Amygdala (tissue), 56 donors: ENCODE measurements at places on chromosomes 2 and 18.

DNA sequence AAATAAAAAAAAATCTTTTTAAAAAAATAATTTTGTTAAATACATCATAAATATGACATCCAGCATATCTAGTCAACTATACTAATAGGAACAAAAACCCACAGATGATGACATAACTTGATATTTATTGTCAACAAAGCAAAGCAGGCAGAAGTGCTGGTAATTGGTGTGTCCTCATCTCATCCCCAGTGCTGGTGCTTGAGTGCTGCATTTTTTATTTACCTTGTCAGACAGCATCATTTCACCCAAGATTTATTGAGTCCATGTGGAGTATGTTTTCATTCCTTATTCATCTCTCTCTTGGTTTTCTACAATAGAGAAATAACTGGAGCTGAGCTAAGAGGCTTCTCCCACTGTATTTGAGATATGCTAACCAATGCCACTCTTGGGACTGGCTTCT, 191.6 kb upstream of the SLC14A2 start:
- DNase-seq = no peak

DNA sequence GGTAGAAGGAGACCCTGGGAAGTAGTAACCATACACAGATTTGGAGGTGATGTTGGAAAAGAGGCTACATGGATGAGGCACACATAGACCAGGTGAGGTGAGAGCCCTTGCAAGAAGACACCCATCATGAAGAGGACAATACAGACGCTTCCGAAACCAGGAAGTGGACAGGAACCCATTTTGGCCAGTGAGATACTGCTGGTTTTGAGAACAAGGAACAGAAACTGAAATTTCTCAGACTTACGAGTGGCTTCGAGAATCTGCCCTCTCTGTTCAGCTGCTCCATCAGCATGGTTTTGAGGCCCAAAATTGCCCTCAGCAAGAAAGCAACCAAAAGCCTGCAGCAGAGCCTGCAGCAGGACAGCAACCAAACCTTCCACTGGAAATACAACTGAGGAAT, 479.1 kb upstream of the NRXN1 start:
- no peak for DNase-seq

DNA sequence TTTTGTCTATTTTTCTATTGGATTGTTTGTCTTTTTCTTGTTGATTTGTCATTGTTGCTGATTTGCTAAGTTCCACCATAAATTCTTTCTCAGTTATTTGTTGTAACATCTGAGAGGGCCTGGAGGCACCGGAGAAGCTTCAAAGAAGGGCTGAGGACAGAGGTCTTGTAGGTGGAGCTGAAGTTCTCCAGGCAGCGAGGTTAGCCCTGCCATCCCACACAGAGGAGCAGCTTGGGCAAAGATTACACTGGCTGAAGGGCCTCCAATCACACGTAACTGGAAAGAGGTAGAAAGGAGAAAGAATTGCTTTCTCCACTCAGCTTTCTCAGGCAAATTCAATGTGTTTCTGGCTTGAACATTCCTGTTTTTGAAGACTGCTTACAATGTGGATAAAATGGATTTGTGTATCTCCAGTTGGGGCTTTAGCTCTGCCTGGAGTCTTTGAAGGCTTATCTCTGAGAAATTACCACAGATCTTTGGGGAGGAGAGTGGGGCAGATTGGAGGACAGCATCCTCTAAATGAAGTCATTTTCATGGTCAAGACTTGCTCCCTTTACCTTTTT, 21.1 kb upstream of the EMILIN2 start:
- DNase-seq = no peak

DNA sequence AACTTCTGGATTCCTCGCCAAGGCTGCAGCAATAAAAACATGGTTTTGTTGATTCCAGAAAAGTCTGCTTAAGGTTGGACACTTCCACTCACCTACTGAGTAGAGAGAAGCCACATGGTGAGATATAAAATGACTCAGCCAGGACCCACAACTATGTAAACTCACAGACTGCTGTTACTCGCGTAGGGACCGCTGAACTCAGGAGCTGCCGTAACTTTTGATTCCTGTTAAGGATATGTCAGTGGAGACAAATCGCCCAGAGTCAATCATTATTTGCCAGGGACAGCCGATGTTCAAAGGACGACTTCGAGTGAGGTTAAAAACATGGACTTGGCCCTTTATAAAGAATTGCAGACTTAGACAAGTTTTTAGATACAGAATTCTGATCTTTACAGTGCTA, 25.6 kb downstream of the CYB5A start:
- no peak for DNase-seq

DNA sequence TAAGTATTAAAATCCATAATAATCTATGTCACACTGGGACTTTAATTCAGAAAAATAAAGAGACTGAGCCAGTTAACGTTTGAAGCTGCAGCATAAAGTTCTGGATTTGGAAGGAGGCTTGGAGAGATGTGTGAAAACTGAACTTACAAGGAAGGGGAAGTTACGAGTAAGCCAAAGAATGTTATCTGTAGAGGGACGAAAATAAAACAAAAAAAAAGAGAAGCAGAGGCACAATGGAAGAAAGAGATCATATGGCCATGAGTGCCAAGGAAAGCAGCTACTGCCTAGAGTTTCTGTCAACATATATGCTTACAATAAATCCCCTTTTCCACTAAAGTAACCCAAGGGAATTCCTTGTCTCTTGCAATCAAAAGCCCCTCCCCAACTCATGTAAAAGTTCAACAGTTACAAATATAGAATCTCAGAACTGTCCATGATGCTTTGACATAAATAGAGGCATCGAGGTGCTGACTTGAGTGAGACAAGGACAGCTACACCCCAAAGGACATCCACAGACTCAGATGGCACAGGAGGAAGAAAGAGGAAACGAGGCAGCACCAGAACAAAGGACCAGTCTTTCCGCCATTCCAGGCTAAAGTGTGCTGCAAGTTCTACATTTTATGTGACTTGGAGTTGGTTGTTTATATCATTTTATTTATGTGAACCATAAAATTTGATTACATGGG, 16.1 kb upstream of the ARL5A start:
- DNase-seq = no peak

DNA sequence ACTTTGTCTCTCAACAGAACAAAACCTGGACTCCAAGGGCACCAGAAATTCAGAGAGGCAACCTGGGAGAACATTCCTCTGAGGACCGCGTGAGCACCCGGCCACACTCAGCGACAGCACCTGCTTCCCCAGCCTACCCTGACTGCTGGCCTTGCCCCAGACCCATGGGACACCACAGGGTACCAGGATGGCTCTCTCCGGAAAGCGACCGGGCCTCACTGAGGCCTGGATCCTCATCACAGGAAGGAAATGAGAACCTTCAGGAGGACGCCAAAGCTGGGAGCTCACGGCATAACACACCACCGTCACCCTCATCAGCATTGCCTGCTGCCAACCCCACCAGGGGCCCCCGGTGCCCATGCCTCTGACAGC, 38.9 kb downstream of the HS6ST1 start:
- DNase-seq = no peak

DNA sequence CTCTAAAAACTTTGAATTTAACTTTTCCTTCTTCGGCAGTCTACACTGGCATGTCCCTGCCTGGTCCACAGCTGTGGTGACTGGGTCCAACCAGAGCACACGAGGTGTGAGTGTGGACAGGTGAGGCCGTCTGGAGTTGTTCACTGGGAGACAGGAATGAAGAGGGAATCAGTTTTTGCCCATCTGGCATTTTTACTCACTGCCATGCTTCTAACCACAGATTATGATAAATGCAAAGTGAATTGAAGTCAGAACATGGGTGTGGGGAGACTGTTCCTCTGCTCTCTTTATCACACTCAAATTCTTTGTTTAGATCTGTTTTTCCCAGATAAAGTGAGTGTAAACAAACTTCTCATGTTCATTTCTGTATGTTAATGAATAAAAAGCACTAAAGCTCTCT, 54.7 kb upstream of the PIEZO2 start:
- no peak for DNase-seq

DNA sequence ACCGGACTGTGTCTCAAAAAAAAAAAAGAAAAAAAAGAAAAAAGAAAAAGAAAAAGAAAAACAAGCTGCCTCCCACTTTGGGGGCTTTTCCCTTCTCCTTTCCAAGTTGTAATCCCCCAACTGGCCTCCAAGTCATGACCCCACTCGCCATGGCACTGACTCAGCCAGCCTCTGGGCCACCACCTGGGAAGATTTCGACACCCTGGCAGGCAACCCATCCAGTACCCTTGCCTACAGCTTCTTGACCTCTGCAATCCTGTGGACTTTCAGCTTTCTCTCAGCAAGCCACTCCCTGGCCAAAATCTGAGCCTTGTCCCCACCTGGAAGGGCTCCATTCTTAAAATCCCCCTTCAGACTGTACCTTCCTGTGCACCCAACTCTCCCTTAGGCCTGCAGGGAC, 22.3 kb upstream of the FOSL2 start:
- DNase-seq = no peak
